ENCODE measurements at places on chromosomes 4 and X.

- no peak for DNase-seq
These were observed 592.5 kb downstream of the PPARGC1A start for GRCh38 chr4:23297327-23297726.

- no peak for DNase-seq
These were observed 6.8 kb upstream of the SORCS2 start for GRCh38 chr4:7185487-7186030.

GRCh38 chrX:118272242-118272641 lies 73.7 kb upstream of the WDR44 start:
- DNase-seq, result no peak

DNA sequence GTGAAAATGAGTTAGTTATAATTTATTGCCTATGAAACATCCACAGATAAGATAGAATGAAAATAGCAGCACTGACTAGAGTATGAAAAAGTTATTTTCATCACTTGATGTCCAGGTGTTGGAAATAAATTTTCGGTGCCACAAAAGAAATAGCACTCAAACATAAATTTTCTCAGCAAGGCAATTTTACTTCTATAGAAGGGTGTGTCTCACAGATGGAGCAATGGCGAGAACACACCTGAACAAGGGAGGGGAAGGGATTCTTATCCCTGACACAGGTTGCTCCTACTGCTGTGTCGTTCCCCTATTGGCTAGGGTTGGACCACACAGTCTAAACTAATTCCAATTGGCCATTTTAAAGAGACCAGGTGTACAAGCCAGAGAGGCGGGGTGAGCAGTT lies 13.3 kb upstream of the VAMP7 start:
- no peak for DNase-seq

DNA sequence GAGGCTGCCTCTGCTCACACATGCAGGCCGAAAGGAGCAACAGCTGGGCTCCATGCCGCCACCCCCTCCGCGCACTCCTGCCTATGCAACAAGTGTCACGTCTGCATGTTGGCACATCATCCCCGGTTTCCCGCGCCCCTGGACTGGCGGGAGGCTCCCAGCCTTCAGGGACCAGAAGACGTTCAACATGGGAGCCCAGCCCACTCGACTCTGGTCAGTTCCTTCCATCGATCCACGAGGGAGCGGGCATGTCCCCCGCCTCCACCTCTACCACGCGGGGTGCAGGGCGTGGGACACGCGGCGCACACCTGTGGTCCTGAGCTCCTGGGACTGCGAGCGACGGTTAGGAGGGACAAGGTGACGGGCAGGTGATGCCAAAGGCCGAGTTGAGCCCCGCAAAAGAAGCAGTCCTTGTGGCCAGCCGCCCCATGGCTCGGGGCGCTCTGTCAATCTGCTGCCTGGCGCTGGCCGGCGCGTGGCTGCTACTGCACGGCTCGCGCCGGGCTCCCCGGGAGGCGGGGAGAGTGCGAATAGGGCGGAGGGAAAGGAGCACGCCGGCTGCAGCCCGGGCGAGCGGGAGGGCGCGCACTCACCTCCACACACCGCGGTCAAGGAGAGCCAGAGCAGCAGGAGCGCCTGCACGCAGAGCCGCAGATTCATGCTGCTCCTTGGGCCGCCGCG lies 645 bp downstream of the APLN start:
- no peak for DNase-seq

DNA sequence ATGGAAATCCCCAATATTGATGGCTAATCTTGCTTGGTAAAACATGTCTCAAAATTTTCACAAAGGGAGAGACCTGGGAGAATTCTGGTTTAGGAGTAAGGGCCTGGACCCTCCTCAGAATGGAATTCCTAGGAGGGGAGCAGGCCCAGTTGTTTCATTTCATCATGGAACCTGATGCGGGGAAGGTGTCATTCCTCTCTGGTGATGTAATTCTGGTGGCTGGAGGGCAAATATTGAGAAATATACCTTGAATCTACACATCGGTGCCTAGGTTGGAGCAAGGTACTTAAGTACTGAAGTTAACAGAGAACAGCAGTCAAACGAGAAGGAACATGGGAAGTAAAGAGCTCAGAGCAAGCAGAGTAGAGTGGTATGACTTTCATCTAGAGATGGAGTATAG lies 23.2 kb upstream of the CCSER1 start:
- DNase-seq, result no peak

- DNase-seq, result no peak
These were observed 379.6 kb downstream of the FAM133A start for GRCh38 chrX:94053575-94053974.

GRCh38 chr4:20870436-20870835 lies 170.2 kb downstream of the PACRGL start:
- no peak for DNase-seq

DNA sequence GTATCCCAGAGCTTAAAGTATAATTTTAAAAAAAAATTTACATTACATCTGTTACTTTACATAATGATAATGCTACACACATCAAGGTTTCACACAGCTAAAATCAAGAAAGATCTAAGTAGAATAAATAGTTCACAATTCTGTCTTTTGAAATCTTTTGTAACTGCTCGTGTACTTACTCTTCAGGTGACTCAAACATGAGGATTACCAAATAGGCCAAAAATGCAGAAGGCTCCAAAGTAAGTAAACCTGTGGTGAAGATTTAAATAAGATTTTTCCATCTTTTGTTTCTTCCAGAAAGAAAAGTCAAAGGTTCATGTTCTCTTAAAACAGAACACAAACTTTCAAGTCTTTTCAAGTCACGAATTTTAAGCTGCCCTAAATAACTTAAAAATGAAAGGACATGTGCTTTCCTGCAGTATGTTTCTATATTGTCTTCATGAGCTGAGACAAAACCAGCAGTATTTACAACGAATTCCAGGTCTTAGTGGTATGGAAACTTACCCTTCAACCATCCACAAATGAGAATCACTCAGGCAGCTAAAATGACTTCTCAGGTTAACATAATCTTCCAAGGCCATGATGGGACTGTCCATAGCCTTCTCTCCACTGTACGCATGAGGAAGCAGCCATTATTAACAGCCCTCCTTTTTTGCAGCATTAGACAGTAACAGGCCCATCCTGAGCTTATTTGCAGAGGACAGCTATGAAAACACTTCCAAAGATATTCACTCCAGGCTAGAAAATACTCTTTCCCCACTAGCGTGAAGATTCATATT lies 172.8 kb upstream of the EDNRA start:
- DNase-seq, result no peak

- no peak for DNase-seq
These were observed 34.8 kb downstream of the UBE2K start for GRCh38 chr4:39732728-39733127.

DNA sequence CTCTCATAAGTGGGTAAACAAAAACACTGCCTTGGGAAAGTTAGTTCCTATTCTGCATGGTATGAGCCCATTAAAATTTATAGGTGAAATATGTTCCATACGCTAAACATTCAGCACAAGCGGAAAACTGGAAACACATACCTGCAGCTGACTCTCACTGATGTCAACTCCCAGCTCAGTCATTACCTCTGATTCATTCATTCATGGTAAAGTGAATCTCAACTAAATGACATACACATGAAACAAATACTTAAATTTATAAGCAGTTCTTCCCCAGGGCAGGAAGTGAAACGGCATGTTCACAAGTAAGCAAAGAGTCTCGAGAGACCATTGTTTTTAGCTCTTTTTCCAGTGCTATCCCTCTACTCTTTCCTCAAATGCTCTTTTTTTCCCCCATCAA lies 1.6 kb downstream of the SLC10A6 start:
- no peak for DNase-seq

- no peak for DNase-seq
These were observed 167.8 kb upstream of the GK2 start for GRCh38 chr4:79575709-79576428.

DNA sequence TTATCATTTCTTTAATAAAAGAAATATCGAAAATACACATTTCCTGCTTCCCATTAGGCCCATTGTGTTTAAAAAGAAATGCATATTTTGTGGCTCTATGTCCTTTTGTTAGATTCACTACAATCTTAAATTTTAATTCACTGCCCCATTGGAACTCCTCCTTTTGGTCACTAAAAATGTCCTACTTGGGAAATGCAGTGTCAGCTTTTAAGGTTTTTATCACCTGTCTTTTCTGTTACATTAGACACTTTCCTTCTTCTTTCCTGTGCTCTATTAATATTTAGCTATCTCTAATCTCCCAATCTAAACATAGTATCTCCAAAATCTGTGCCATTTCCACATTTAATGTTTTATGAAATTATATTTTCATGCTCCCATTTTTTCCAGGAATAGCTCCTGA lies 164.9 kb upstream of the SPOCK3 start:
- DNase-seq, result no peak

GRCh38 chr4:11487139-11487538 lies 58.4 kb upstream of the HS3ST1 start:
- no peak for DNase-seq

GRCh38 chr4:47054130-47054529 lies 22.8 kb downstream of the GABRB1 start:
- no peak for DNase-seq

GRCh38 chr4:152132776-152133175 lies 372.0 kb upstream of the GATB start:
- DNase-seq, result no peak

DNA sequence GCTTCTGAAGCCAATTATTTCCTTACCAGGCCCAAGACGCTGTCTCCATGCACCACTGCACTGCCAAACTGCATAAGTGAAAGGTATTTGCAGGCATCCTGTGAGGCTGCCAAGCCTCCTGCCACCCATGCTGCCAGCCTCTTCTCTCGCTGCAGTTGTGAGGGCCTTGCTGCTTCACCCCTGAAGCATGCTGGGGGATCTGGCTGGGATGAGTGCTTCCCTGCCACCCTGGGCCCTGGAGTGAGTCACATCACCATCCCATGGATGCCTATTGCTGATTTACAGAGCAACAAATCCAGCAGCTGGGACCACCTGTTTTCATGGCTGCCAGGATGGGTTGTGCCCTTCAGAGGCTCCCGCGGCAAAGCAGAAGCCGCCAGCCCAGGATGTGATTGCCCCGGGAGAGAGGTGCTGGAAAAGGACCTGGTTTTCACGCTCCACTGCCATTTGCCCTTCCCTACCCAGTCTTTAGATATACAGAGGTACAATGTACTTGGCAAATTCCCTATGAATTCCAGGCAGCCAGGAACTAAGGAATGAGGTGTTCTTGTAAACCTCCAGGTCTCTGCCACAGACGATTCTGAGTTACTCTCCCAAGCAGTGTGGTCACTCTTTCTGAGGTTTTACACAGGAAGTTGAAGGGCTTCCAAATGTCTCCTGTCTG lies 41.5 kb upstream of the PTCHD1 start:
- no peak for DNase-seq

GRCh38 chrX:20451929-20452328 lies 185.2 kb upstream of the RPS6KA3 start:
- no peak for DNase-seq

GRCh38 chr4:124035364-124036041 lies 638.9 kb downstream of the SPRY1 start:
- no peak for DNase-seq

GRCh38 chr4:27828843-27829242 lies 968.2 kb downstream of the STIM2 start:
- no peak for DNase-seq

DNA sequence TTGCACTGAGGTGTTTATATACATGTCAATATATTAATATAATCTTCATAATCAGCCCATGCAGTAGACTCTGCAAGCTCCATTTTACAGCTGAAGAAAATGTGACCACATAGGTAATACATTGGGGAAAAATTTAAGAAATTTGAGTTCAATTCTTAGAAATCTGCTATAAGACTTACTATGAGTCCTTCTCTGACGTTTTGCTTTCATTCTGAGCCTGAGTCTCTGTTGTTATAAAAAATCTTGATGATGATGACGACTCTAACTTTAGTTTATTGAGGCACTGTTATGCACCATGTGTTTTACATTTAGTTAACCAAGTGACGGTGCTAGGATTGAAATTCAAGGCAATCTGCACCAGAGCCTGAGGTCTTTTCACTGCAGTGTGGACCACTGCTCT lies 370.3 kb upstream of the PPP1R2C start:
- DNase-seq, result no peak

GRCh38 chr4:170003071-170004070 lies 22.8 kb downstream of the MFAP3L start:
- no peak for DNase-seq

GRCh38 chr4:105060628-105061027 lies 86.0 kb upstream of the TET2 start:
- DNase-seq, result no peak

GRCh38 chr4:89422441-89422990 lies 114.9 kb upstream of the GPRIN3 start:
- DNase-seq, result no peak

- DNase-seq, result no peak
These were observed 3.5 kb upstream of the C4orf17 start for GRCh38 chr4:99507349-99507748.

DNA sequence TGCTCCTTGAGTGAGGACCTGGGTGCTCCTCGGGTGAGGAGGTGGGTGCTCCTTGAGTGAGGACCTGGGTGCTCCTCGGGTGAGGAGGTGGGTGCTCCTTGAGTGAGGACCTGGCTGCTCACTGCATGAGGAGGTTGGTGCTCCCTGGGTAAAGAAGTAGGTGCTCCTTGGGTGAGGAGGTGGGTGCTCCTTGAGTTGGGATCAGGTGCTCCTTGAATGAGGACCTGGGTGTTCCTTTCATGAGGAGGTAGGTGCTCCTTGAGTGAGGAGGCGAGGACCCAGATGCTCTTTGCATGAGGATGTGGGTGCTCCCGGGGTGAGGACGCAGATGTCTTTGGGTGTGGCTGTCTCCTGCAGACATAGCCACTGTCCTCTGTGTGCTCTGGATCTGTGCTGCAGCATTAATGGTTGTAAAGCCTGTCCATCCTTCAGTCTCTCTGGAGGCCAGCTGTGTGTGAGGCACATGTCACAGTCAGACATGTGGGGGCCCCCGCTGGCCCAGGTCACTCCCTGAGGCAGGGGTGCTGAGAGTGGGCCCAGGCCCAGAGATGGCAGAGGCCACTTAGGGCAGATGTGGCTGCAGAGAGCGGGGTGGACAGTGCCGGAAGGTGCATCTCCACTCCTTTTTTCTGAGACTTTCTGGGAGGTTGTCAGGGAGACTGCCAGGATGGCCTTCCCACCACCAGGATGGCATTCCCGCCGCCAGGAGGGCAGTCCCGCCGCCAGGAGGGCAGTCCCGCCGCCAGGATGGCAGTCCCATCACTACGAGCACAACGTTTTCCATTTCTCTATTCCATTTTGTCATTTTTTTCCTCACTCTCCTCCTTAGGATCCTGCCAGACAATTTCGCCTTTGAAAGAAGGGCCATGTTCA lies 101.8 kb downstream of the HMX1 start:
- no peak for DNase-seq

DNA sequence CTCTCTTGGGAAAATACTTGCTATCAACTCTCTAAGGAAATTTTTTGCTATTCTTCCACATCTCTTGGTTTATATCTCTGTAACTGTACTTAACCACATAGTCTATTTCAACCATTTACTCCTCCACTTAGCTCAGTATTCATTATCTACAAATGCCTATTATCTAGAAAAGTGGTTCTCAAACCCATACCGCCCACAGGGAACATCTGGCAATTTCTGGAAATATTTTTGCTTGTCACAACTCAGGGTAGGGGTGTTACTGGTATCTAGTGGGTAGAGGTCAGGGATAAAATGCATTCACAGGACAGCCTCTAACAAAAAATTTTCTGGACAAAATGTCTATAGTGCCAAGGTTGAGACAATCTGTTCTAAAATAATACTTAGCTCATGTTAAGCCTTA lies 14.4 kb downstream of the ATRX start:
- DNase-seq, result no peak

GRCh38 chr4:851701-852430 lies 25.9 kb upstream of the CPLX1 start:
- no peak for DNase-seq

- no peak for DNase-seq
These were observed 207.4 kb downstream of the ARHGAP24 start for GRCh38 chr4:85682391-85682790.

GRCh38 chr4:137640156-137640837 lies 108.0 kb upstream of the PCDH18 start:
- no peak for DNase-seq
